ENCODE measurements at places on chromosomes 5 and 9. TPM values are rescaled to one million over a fixed set of nuclear protein-coding genes. Genes with fewer than 3 reads are reported as not detected.

GRCh38 chr9:125888211-125888610, 141.0 kb downstream of the PBX3 start:
- no peak for DNase-seq

GRCh38 chr5:148336704-148337435, 1.5 kb downstream of the SPINK9 start:
- no peak for DNase-seq

- DNase-seq: no peak
Observed at GRCh38 chr5:163561339-163561738, 55.9 kb downstream of the MAT2B start.

GRCh38 chr9:134630861-134631260, 10.7 kb upstream of the COL5A1 start:
- DNase-seq: no peak

- DNase-seq: no peak
Observed at GRCh38 chr9:99039505-99040182, 65.3 kb upstream of the TGFBR1 start.

GRCh38 chr5:8585230-8586018, 716.5 kb downstream of the MTRR start:
- no peak for DNase-seq

DNA sequence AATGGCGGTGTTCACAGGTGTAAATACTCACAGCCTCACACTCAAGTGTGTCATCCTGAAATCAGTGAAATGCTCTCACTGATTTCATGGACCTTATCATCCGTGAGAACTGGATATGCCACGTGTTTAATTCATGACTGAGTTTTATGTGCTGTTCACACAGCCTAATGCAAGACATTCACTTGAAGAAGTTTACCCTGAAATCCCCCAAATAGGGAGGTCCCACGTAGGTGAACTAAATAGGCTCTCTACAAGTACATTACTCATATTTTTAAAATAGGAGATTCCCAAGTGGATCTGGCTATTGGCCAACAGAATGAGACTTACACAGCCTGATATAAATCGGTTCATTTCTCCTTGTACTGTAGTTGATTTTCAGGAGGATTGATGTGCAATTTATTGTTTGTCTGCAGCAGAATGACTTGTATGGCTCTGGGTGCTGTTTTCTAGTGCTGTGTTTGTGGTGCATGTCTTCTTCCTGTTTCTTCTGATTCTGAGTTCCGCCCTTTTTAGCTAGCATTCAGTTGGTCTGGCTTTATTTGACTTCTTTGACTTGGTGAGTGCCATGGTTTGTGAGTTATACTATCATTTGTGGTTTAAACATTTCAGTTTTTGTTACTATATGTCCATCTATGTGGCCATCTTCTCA, 25.1 kb downstream of the TRIO start:
- DNase-seq: no peak

- DNase-seq: no peak
Observed at GRCh38 chr5:36369219-36369690, 67.6 kb upstream of the RANBP3L start.

GRCh38 chr9:71271602-71272001, 150.2 kb upstream of the TRPM3 start:
- DNase-seq: no peak

DNA sequence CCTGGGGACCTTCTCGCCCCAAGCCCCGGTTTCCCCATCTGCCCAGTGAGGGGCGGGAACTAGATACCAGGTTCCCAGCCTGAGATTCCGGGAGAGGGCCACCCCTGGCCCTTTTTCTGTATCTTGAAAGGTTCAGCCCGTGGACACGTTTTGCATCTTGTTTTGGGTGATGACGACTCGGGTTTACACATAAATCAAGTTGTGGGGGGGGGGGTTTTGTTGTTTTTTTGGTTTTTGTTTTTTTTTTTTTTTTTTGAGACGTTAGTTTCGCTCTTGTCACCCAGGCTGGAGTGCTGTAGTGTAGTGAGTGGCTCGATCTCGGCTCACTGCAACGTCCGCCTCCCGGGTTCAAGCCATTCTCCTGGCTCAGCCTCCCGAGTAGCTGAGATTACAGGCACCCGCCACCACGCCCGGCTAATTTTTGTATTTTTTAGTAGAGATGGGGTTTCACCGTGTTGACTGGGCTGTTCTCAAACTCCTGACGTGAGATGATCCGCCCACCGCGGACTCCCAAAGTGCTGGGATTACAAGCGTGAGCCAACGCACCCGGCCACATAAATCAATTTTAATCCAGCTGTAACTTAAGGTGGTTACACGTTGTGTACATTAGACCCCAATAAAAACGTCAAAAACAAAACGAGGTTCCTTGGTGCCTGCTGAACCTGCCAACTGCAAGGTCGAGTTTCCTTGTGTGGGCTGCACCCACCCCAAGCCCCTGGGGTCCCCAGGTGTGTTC, 1.1 kb upstream of the BRD3 start:
- DNase-seq: no peak

- no peak for DNase-seq
Observed at GRCh38 chr5:134000696-134001453, 3.9 kb downstream of the VDAC1 start.

GRCh38 chr9:132457504-132458236, 47.7 kb downstream of the CFAP77 start:
- DNase-seq: no peak

DNA sequence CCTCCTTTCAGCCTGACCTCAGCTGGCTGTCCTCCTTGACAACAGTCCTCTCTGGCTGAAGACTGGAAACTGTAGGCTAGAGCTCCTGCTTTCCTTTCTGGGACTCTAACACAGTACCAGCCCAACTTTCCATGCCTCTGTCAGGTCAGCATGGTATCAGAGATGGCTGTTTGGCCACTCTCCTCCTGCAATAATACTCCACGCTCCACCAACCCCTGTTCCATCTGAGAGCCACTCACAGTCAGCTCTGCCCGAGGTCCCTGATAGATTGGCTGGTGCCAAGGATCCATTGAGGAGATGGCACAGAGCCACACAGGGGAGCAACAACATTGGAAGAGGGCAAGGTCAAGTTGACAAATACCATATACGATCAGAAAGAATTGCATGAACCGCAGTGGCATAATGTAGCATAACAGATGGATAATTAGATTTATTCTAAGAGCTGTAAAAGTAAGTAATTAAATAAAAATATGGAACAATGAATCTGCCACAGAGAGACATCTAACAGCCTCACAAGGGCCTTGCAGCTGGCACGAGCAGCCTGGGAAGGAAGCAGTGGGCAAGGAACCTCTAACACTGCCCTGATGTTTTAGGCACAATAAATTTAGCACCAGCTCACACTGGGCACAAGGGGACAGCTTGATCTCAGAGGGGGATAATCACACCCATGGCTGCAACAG, 94.3 kb upstream of the LRRTM2 start:
- no peak for DNase-seq

GRCh38 chr9:16385590-16385989, 484.9 kb downstream of the BNC2 start:
- no peak for DNase-seq

- no peak for DNase-seq
Observed at GRCh38 chr5:438481-438981, 4.4 kb upstream of the EXOC3 start.

DNA sequence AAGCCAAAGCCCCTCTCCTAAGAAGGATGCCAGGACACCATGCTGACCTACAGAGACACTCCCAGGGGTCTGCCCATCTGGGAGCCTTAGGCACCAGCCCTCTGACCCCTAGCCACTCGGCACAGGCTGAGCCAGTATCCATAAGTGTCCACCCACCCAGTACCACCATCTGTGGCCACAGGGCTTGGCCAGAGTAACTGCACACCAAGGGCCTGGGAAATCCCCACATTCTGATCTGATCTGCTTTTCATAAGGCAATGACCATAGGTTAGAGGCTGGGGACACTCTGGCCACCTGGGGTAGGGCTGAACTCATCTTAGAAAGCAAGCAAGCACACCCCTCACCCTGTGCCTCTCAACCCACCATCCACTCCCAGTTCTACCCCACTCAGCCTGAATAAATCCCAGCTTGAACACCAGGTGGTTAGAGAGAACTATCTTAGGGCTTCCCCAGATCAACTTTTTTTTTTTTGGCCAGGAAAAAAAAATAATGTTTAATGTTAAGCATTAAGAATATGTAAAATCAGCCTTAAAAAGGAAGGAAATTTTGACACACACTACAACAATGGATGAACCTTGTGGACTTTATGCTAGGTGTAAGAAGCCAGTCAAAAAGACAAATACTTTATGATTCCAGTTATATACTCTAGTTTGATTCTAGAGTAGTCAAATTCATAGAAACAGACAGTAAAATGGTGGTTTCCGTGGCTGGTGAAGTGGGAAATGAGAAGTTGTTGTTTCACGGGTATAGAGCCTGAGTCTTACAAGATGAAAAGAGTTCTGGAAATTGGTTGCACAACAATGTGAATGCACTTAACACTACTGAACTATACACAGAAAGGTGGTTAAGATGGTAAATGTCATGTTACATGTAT, 6.2 kb downstream of the GNPDA1 start:
- DNase-seq: no peak

DNA sequence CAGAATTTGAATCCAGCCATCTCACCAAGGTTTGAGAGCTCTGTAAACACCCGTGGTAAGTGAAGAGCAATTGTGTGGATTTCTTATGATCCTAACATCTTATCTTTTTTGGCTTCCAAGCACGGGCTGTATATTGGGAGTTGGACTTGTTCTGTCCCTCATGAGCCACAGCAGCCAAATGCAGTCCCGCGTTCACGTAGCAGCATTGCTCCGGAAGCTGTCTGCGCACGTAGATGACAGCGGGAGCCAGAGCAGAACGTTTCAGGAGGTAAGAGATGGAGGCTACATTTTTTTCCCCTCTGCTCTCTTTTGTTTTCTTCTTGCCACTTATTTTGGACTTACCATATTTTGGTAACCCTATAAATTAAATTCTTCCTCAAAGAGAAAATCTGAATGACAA, 86.9 kb downstream of the HACD4 start:
- no peak for DNase-seq

DNA sequence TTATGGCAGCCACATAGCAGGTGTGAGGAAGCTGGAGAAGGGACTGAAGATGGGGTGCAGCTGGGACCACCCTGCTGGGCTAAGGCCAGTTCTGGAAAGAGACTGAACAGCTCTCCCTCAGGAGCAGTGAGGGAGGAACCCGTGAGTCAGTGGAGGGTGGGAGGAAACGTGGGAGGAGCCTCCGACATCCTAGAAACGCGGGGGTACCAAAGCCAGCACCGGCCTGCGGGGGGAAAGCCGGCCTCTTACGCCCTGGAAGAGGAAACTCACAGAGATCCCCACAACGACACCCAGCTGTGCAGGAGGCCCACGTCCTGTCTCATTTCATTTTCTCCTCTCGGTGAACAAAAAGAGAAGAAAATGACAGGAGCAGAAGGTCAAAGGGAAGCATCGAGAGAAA, 185.8 kb upstream of the IRX4 start:
- DNase-seq: no peak

GRCh38 chr5:9540791-9541190, 5.1 kb downstream of the SEMA5A start:
- no peak for DNase-seq

GRCh38 chr9:15240927-15241326, 66.1 kb downstream of the TTC39B start:
- DNase-seq: no peak

DNA sequence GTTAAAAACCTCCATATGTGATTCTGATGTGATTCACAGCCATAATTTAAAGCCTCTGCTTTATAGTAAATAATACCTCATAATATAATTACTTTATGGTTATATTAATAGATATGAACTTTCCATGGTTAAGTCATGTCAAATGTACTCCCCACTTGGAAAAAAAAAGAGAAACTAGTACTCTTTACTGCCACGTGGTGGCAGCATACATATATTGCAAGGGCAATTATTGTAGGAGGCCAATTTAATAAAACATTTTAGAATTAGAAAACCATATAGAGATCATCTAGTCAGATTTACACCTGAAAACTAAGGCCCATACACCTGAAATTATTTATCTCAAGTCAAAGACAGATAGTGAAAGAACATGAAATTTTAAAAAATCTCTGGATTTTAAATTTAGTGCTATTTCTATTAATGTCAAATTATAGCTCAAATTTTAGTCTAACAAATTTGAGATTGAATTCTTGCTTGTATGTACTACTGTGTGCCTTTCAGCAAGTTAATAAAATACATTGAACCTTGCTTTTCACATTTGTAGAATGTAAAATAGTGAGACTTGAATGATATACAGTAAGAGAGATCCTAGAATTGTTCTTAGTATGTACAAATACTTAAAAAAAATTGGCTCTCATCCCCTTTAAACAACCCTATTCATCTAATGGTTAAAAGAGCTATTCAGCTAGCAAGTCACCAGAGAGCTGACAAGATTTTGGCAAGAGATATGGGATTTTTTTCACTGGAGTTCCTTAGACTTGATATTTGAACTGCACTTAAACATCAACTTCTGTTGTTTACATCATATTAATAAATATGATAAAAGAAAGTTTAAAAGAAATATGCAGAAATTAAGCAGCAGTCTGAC, 603.8 kb downstream of the TLE4 start:
- no peak for DNase-seq

- DNase-seq: no peak
Observed at GRCh38 chr5:21684992-21685391, 1168.2 kb downstream of the CDH12 start.

DNA sequence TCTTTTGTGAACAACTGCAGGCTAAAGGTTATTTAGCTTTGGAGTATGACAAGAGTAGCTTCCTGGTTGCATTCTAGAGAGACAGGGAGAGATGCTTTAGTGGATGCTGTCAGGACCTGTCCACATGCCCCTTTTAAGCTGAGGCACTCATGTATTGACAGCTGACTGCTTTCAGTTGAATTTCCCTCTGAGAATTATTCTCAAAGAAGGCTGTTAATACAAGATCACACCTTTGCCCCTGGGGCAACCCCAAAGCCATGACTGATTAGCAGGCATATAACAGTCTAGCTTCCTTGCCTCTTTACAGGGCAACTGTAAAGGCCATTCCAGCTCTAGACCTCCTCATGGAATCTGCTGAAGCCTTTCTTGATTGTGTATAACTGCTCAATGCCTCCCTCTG, 117.6 kb upstream of the ATP10B start:
- no peak for DNase-seq

DNA sequence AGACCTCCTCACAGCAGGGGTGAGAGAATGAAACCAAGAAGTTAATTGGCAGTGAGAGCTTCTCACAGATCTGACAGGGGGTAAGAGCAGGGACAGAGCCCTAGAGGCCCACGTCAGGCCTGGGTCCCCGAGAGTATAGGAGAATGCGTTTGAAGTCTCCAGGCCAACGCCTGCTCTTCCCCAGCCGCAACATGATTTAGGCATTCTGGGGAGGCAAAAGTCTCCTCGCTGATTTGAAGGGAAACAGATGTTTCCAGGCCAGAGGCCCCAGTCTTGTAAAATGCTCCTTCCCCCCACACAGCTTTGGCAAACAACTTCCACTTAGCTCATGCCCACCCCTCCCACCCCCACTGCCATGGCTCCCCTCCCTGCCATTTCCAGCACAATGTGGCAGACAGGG, 239.2 kb upstream of the TRIM32 start:
- DNase-seq: no peak

- DNase-seq: no peak
Observed at GRCh38 chr9:126591922-126592321, 21.8 kb upstream of the LMX1B start.

Gene HAND1
- total RNA-seq: not detected

Gene LRRC19
- not detected for total RNA-seq

Gene OR13D1
- not detected for total RNA-seq

Gene HRH2
- total RNA-seq: 8.8 TPM

Gene GRXCR2
- total RNA-seq: not detected

Gene TEX48
- not detected for total RNA-seq

Gene ZDHHC11
- 4.2 TPM for total RNA-seq

Gene ZNF618
- total RNA-seq: 24.9 TPM

Gene PCDHGB1
- 6.8 TPM for total RNA-seq

Gene RFESD
- total RNA-seq: 0.85 TPM

Gene CAMLG
- total RNA-seq: 24.4 TPM

Gene MARCHF11
- total RNA-seq: not detected

Gene IL9
- not detected for total RNA-seq

Gene PHPT1
- total RNA-seq: 92.1 TPM

Data from thoracic aorta (tissue), 2 donors.